ENCODE measurements at places on chromosomes 6 and 20. TPM values are rescaled to one million over a fixed set of nuclear protein-coding genes. Genes with fewer than 3 reads are reported as not detected.

The FNDC11 gene
- polyA plus RNA-seq, result not detected

The CCM2L gene
- polyA plus RNA-seq, result not detected

- no peak for DNase-seq
Observed at GRCh38 chr6:18340781-18341551, 46.2 kb upstream of the RNF144B start.

DNA sequence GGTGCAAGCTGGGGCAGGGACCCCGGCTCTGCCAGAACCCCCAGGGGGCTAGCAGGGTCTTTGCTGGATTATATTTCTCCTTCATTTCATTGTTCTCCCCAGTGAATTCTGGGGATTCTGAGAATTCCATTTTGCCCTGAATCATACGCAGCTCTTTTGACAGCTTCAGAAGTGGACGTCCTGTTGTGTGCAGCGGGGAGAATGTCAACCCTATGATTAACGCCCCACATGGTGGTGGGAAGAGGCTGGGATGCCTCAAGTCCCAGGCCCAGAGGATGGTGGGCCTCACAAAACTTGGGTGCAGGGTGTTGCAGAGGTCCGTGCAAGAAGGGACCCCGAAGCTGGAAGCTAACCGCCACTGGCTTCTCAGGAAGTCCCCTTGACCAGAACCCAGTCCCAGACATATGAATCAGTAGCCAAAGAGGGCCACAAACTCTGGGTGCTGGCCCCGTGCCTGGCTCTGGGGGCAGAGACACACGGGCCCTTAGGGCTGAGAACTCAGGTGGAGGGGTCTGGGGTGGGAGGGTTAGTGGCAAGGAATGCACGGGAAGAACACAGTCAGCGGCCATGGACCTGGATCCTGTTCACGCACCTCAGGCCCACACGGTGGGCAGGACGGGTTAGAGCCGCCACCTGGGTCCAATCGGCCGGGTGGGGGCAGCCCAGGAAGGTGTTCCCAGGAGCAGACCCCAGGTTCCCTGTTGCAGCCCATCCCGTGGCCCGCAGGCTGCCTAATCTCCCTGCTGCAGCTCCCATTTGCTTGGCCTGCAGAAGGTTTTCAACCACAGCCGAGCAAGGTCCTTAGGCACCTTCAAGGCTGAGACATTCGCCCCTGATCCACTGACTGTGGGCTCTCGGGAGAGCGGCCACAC lies 51.2 kb downstream of the YTHDF1 start:
- DNase-seq, result no peak

- DNase-seq, result no peak
Observed at GRCh38 chr20:37522260-37523011, 1.4 kb downstream of the NNAT start.

GRCh38 chr6:92810913-92811312 lies 608.4 kb downstream of the EPHA7 start:
- no peak for DNase-seq

- no peak for DNase-seq
Observed at GRCh38 chr6:119459207-119459974, 109.8 kb upstream of the MAN1A1 start.

The OPN5 gene
- polyA plus RNA-seq, result not detected

The KIF25 gene
- polyA plus RNA-seq, result not detected

GRCh38 chr6:109238396-109238795 lies 143.1 kb downstream of the CEP57L1 start:
- DNase-seq, result no peak

DNA sequence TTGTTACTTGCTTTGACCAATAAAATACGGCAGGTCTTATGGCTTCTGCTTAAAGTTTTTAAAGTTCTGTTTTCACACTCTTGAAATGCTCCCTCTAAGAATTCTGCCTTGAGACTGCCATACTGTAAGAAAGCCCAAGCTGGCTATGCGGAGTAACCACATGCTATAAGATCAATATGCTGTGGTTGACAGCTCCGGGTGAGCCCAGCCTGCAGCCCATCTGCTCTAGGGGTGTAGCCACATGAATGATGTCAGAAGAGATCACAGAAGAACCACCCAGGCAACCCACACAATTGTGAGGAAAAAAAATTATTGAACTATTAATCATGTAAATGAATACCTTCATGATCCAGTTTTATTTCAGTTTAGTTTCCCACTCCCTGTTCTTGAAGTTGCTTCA lies 26.1 kb upstream of the SH3BGRL2 start:
- peak; percentile 6 for DNase-seq
